HEK293T (cell line): ENCODE measurements at places on chromosomes 12 and 14.

- DNase-seq = no peak
Measured at GRCh38 chr12:2960390-2960956, 1.3 kb downstream of the TEAD4 start.

DNA sequence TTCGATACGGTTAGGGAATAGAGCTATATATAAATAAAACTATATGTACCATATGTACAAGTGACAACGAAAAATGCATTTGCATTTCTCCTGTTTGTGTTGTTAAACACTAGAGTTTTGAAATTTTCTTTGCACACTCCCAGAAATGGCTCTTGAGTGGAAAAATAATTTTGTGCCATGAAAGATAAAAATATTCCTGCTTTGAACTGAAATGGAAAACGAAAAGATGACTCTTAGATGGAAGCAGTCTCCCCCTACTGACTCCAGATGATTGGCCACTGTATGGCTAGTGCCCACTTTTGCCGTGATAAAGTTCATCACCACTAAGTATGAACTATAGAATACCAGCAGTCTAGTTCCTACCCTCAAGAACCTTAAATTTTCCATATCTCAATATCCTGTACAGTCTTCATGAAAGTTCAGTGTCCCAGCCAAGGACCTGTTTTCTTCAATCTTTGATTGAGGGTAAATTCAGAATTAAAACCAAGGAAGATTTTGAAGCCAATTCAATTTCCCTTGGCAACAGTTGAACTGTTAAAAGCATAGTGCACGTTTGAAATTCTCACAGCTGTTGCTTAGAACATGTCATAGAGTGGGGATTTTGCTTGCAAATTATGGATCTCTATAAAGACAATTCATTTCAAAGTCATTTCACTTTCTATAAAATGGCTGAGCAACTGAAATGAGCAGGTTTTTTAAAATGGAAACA, 1.6 kb upstream of the PPP2R5E start:
- no peak for DNase-seq

DNA sequence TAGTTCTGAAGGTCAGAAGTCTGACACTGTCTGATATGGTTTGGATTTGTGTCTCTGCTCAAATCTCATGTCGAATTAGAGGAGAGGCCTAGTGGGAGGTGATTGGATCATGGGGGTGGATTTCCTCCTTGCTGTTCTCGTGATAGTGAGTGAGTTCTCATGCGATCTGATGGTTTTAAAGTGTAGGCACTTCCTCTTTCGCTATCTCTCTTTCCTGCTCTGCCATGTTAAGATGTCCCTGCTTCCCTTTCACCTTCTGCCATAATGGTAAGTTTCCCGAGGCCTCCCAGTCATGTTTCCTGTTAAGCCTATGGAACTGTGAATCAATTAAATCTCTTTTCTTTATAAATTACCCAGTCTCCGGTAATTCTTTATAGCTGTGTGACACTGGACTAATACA, 84.1 kb upstream of the TMTC1 start:
- DNase-seq = no peak

GRCh38 chr12:95701275-95701674, 89.3 kb downstream of the NTN4 start:
- no peak for DNase-seq

DNA sequence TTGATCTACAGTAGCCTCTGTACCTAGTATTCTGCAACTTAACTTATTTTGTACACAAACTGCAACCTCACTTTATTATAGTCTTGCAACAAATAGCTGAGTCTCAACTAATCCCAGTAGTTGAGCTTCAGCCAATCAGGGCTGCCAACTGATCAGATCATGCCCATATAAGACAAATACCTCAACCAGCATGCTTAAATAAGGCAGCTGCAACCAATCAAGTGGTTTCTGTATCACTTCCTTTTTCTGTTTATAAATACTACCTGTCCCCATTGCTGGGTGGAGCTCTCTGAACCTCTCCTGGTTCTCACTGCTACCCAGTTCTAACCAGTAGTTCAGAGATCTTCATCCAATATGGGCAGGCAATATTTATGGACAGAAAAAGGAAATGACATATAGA, 248.5 kb upstream of the FBXO33 start:
- no peak for DNase-seq
